ENCODE measurements at places on chromosomes 4 and X.

- no peak for ATAC-seq
These were observed 14.0 kb upstream of the ZCCHC18 start for GRCh38 chrX:104098151-104098808.

- peak; percentile 60 for ATAC-seq
These were observed 9.7 kb upstream of the PLAC8 start for GRCh38 chr4:83124111-83124780.

- ATAC-seq = no peak
These were observed 101.3 kb downstream of the RPA4 start for GRCh38 chrX:96985046-96985445.

DNA sequence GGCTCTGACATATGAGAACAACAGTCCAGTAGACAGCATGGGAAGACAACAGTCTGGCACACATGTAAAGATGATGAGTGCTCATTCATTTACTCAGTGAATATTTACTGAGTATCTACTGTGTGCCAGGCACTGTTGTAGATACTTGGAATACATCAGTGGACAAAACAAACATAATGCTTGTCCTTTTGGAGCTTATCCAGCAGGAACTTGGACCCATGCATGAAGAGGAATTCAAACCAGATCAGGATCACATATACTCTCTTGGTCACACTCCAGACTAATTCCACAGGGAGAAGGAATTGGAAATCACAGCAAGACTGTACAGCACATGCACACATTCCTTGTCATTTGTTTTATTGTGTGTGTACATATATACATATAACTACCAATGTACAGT lies 217.6 kb upstream of the TTC29 start:
- ATAC-seq = no peak

GRCh38 chr4:60019180-60019579 lies 1180.9 kb upstream of the ADGRL3 start:
- no peak for ATAC-seq

GRCh38 chrX:40144576-40144975 lies 46.8 kb upstream of the BCOR start:
- ATAC-seq = no peak

DNA sequence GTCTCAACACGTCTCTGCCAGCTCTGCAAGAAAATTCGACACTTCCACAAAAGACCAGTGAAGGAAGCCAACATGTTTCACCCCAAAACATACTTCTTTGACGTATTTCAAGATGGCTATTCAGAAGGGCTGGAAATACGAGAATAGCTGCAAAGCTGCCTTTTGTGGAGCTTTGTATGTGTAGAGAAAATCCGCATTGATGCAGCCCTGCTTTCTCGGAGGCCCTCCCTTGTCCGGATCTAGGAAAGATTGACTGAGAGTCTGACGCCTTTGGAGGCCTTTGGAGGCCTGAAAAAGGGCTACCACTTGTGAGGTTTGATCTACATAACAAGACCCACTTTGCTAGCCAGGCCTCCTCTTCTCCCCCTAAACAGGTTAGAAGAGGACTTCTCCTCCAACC lies 12.2 kb downstream of the SAT1 start:
- ATAC-seq = no peak

GRCh38 chr4:83618431-83618830 lies 82.5 kb downstream of the GPAT3 start:
- peak; percentile 88 for ATAC-seq

- no peak for ATAC-seq
These were observed 600.4 kb upstream of the CPXCR1 start for GRCh38 chrX:88146577-88146976.

DNA sequence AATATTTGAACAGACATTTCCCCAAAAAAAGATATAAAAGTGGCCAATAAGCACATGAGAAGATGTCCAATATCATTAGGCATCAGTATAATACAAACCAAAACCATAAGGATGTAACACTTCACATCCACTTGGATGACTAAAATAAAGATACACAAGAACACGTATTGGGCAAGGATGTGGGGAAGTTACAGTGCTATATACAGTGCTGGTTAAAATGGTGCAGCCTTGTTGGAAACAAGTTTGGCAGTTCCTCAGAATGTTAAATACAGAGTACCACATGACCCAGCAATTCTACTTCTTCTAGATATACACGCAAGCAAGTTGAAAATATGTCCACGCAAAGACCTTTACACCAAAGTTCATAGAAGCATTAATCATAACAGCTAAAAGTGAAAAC lies 58.9 kb downstream of the HAUS3 start:
- no peak for ATAC-seq

GRCh38 chr4:87278335-87278794 lies 44.3 kb downstream of the HSD17B13 start:
- ATAC-seq = no peak

- ATAC-seq = no peak
These were observed 15.4 kb downstream of the VAMP7 start for GRCh38 chrX:155896512-155896911.

GRCh38 chrX:37746951-37747350 lies 32.9 kb upstream of the CYBB start:
- no peak for ATAC-seq

- ATAC-seq = no peak
These were observed 7.1 kb downstream of the CPZ start for GRCh38 chr4:8599657-8600056.

DNA sequence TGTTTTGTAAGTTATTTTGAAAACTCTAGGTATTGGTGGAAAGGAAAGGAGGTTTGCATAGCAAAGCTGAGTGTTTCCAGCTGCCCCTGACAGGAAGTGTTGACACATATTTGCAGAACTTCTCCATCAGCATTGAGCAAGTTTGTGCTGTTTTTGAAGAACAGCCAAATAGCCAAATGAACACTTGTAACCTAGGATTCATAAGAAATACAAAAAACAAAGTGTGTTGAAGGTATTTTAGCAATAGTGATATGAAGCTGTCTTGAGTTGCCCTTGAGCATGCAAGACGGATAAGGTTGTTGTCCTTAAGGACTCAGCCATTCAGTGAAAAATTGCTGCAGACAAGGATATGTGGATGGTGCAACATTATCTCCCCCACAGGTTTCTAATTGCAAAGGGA lies 68.3 kb upstream of the PGM2 start:
- ATAC-seq = peak; percentile 82

DNA sequence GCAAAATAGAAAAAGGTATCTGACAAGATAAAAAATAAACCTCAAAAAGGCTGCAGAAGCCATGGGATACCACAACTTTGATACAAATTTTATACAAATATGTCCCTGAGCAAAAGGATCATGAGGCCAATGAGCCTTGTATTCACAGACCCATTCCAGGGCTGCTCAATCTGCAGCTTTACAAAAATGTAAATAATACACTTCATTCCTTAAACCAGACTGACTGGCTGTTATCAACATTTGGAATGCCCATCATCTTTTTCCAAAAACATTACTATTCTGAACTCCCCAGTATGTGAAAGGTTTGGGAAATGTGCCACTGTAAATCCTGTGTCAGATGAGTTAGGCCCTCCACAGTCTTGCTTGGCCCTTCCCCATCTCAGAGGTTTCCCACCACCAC lies 25.5 kb downstream of the SCARB2 start:
- no peak for ATAC-seq

DNA sequence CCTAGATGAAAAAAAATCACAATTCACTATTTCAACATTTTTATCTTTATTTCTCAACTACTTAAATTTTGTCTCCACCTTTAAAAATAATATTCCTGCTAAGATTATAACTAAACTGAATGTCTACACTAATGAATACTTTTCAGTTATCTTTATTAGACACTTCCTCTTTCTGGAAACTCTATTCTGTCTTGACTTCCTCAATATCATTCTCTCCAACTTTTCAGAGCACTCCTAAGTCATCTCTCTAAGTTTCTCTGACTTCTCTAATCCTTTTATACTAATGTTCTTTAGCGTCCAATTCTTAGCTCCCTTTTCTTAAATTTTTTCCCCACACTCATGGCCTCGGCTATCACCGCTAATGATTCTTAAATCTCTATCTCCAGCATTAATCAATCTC lies 374.2 kb downstream of the FBXO8 start:
- ATAC-seq = no peak

GRCh38 chr4:69092980-69093568 lies 3.2 kb upstream of the UGT2B7 start:
- ATAC-seq = no peak

DNA sequence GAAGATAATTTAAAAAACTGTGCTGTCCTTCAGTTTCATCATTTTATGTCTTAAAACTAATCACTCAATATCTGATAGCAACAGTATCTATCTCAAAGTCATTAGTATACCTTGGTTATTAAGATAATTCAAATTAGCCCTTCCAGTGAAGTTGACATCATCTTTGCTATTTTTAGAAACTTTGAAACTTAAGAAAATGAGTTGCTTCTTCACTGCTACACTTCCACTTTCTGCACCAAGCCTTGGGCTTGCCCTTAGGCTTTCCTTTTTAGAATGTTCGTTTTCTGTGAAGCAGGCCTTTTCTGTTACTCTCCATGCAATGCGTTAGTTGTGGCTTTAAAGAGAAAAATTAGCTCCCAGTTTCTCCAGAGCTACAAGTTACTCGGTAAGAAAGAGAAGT lies 4.4 kb upstream of the VAMP7 start:
- ATAC-seq = no peak

DNA sequence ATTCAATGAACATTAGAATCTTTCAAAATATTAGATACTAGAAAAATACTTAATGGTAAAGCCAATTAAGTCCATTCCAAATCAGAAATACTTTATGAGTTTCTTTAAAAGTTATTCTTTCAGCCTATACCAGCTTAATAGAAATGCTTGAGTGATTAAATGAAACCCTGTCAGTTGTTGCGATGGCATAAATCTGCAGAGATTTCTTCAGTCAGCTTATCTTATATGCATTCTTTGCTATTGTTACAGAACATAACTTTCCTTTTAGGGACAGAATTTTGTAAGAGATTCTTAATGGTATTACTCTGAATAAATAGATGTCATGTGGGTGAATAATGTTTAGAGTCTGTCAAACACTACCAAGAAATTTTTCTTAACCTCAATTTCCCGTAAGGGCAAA lies 325.0 kb upstream of the HAND2 start:
- no peak for ATAC-seq

- peak; percentile 39 for ATAC-seq
These were observed 135.3 kb downstream of the SHROOM3 start for GRCh38 chr4:76570141-76570973.

- no peak for ATAC-seq
These were observed 10.8 kb downstream of the ALB start for GRCh38 chr4:73414936-73415271.

DNA sequence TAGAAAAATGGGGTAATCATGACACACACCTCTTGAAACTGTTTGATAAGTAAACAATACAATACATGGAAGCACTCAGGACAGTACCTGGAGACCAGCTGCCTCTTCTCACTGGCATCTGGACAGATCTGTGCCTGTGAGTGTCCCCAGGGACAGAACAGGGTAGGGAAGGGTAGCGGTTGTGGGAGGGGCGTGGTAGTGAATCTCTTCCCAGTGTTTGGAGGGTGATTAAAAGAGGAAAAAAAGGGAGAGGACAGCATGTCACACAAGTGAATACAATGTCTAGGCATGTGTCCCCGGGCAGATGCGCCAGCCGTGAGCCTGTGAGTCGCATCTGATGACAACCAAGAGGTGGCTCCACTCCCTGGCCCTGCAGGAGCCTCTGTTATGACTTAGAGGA lies 138.8 kb upstream of the MSX1 start:
- ATAC-seq = no peak

GRCh38 chrX:13752646-13753045 lies 18.1 kb downstream of the OFD1 start:
- ATAC-seq = no peak

DNA sequence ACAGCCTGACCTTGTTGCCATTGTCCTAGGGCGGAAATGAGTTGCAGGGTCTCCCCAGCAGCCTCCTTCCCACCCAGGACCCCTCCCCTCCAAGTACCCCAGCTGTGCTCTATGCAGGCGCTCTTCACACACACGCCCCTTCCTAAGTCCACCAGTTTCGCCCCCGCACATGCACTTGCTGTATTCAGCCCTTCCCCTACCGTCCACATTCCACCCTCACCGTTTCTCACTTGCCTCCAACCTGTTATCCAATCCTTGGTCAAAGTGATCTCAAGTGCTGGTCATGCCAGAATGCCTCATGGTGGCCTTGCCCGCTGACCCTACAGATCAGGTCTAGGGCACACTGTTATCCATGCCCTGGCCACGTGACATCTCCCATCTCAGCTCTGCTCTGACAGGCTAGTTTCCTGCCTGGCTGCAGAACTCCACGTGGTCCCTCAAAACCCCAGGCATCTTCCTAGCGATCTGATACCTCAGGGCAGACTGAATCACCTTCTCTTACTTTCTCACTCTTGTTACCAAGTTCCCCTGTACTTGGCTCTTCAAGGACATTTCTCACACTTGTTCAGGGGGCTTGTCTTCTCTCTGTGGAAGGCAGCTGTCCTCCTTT lies 39.7 kb downstream of the NSG1 start:
- ATAC-seq = no peak

DNA sequence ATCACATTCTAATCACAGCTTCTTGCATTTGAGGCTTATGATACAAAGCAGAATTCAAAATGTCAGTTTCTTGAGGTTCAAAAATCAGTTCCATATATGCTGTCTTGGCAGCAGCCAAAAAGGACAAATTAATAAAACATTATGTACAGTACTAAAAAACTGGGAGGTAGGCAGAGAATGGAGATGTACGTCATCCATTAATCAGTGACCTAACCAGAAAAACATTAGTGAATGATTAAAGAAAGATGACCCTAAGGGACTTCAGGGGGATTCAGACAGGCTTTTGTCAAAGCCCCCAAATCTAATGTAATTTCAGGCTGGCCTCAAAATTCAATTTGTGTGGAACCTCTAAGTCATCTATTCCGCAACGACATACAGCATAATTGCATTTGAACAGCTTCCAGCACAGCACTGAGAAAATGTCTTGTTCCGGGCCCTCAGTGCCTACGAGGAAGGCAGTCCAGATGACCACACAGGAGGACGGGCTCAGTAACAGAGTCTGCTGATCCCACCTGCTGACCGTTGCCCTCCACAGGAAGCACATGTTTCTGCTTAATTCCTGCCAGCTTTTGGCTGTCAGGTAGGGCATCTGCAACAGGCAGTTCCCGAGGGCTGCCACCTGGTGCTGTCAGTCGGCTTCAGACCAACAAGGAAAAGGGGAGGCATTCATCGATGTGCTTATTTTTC lies 83.8 kb upstream of the HHIP start:
- no peak for ATAC-seq

DNA sequence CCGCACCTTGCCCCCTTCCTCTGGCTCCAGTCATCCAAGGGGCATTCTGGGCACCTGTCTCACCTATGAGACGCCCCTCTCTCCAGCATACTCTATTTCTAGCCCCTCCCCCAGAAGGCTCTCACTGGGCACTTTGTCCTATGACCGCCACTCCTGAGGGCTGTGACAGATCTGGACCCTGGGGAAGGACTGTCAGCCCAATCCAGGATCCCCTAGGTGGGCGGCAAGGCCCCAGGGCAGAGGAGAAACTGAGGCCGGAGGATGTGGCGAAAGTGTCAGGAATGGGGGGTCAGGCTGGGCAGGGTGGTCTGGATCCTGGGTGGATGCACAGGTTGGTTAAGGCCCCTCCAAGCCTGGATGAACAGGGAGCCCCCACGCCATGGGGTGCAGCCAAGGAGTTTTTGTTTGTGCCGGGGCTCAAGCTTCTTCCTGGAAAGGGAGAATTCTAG lies 16.2 kb upstream of the NAT8L start:
- no peak for ATAC-seq

- ATAC-seq = no peak
These were observed 168.6 kb downstream of the AFAP1 start for GRCh38 chr4:7771056-7771455.
